ENCODE measurements at places on chromosomes 1 and 21. TPM values are rescaled to one million over a fixed set of nuclear protein-coding genes. Genes with fewer than 3 reads are reported as not detected.

Gene CELA3A
- 4.1 TPM for total RNA-seq

Gene CACNA1E
- 0.45 TPM for total RNA-seq

Gene AIRE
- total RNA-seq, result not detected

Gene ZBED6
- 44.8 TPM for total RNA-seq

Gene SHISA4
- total RNA-seq, result 10.3 TPM

Gene PDIK1L
- total RNA-seq, result 6.4 TPM

Gene BTG3
- total RNA-seq, result 29.1 TPM

Gene AVPR1B
- total RNA-seq, result not detected

Gene TTC22
- total RNA-seq, result not detected

Gene CSMD2
- total RNA-seq, result 1.3 TPM

Gene PRRX1
- 46.2 TPM for total RNA-seq

Gene SKI
- 101 TPM for total RNA-seq

Gene F13B
- not detected for total RNA-seq

Gene TIAM1
- total RNA-seq, result 10.4 TPM

Gene SYT6
- total RNA-seq, result not detected

Gene OR2L13
- not detected for total RNA-seq

Gene SUMO3
- 82.2 TPM for total RNA-seq

Gene SAMD13
- total RNA-seq, result 0.61 TPM

Gene NFIA
- 111 TPM for total RNA-seq

Gene GJA8
- not detected for total RNA-seq

Gene TTC13
- 16.1 TPM for total RNA-seq

Gene DMAP1
- 27.5 TPM for total RNA-seq

Gene OR2T29
- not detected for total RNA-seq

Gene GPR153
- 32.3 TPM for total RNA-seq

Gene KRTAP12-4
- not detected for total RNA-seq

Gene F5
- 3.8 TPM for total RNA-seq

Gene ELOVL1
- total RNA-seq, result 149 TPM

Gene SPATA46
- total RNA-seq, result not detected

Gene SLC35F3
- not detected for total RNA-seq

Gene CHIT1
- 17.4 TPM for total RNA-seq

Gene SMIM1
- 3.7 TPM for total RNA-seq

Gene KPRP
- not detected for total RNA-seq

Gene G0S2
- total RNA-seq, result 2,798 TPM

Gene CELA2B
- total RNA-seq, result not detected

Gene PADI3
- total RNA-seq, result not detected

Gene HTR6
- not detected for total RNA-seq

Gene HTR1D
- not detected for total RNA-seq

Gene SEMA4A
- total RNA-seq, result 31.9 TPM

Gene CROCC
- 14.4 TPM for total RNA-seq

Gene ABL2
- 66.7 TPM for total RNA-seq

Gene OVAAL
- not detected for total RNA-seq

Gene RHCE
- total RNA-seq, result not detected

Gene HES3
- not detected for total RNA-seq

Gene GNAI3
- total RNA-seq, result 8.7 TPM

Gene MATN1
- total RNA-seq, result not detected

Gene NTMT2
- not detected for total RNA-seq

Gene OR2AK2
- not detected for total RNA-seq

Gene RGS5
- total RNA-seq, result 60.4 TPM

Gene DHX9
- 111 TPM for total RNA-seq

Gene SLC6A17
- total RNA-seq, result not detected

Gene RGSL1
- not detected for total RNA-seq

Gene FCRL5
- 0.13 TPM for total RNA-seq

Gene MYBPH
- 0.22 TPM for total RNA-seq

Gene GPR25
- total RNA-seq, result not detected

Gene PAPPA2
- 0.48 TPM for total RNA-seq

Gene PKLR
- total RNA-seq, result not detected

Gene VCAM1
- 27.3 TPM for total RNA-seq

Gene EFNA1
- 17.8 TPM for total RNA-seq

Measured in mesenteric fat pad (tissue), 1 donor.